ENCODE measurements at places on chromosomes 12 and 14. TPM values are rescaled to one million over a fixed set of nuclear protein-coding genes. Genes with fewer than 3 reads are reported as not detected.

DNA sequence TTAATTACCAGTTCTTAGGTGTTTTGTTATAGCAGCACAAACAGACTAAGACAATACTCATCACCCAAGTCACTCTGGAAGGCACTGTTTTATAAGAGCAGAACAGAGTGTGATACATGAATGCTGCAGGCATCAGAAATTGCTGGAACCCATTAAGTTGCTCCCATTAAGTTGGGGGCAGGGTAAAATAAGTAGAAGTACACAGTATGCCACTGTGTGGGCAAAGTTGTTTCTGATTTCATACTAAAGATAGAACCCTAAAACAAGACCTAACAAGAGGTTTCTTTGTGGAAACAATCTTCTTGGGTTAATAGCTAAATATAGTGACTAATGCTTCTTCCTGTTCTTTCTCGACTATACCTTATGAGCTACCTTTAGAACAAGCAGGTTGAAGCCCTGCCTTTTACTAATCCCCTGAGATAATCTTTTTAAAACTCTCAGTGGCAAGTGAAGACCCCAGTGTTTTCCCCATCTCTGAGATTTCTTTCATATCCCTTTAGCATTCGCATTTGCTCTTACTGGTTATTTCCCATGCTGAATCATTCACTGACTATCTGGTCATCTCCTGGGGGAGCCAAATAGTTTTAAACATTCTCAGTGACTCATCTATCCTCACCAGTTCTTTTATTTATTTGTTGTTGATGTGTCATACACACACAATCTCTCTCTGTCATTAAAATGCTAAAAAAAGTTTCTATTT, 52.3 kb downstream of the SOCS2 start:
- DNase-seq, result peak; percentile 99

DNA sequence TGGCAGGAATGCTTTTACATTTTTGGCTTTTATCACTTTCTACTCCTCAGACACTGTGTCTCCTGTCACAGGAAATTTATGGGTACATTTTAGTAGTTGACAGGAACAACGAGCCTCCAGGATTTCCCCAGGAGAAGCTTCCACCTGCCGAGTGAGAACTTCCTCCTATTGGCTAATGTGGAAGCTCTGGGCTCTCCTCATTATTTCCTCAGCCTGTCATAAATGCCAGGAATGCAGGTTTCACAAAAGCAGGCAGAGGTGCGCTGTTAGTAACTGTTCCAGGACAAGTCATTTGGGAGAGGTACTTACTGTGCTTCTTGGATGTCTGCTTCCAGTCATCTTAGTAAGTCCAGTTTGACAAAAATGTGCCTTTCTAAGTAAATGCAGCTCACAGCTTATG, 19.1 kb upstream of the DCP1B start:
- DNase-seq, result no peak

The VRTN gene
- not detected for total RNA-seq

- peak; percentile 98 for DNase-seq
Measured at GRCh38 chr14:94373708-94374107, 14.7 kb downstream of the SERPINA1 start.

The ACOT6 gene
- total RNA-seq, result not detected

Measured in bronchial epithelial cell (primary cell).